Stimulated activated CD8-positive, alpha-beta memory T cell treated with anti-CD3 and anti-CD28 coated beads, Interleukin-4, amount 100 ng/mL, for 1 hour (primary cell): ENCODE measurements at places on chromosomes 16 and 17.

DNA sequence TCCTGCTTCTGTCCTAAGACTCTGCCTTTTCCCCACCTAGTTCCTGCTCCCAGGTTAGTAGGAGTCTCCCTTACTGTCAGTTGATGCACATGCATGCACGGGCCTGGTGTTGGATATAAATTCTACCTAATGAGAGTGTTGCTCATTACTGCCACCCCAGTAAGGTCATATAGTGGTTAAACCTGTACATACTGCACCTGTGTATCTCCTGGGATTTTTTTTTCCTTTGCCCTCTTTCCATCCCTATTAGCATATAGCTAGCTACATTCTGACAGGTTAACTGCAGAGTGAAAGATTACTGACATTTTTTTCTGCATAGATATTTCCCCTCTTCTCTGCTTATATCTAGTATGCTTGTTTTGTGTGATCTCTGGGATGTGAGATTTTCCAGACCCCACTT is 201.5 kb upstream of the PIRT start:
- DNase-seq, result no peak

GRCh38 chr16:14070555-14070876 is 603 bp upstream of the MRTFB start:
- DNase-seq, result no peak

DNA sequence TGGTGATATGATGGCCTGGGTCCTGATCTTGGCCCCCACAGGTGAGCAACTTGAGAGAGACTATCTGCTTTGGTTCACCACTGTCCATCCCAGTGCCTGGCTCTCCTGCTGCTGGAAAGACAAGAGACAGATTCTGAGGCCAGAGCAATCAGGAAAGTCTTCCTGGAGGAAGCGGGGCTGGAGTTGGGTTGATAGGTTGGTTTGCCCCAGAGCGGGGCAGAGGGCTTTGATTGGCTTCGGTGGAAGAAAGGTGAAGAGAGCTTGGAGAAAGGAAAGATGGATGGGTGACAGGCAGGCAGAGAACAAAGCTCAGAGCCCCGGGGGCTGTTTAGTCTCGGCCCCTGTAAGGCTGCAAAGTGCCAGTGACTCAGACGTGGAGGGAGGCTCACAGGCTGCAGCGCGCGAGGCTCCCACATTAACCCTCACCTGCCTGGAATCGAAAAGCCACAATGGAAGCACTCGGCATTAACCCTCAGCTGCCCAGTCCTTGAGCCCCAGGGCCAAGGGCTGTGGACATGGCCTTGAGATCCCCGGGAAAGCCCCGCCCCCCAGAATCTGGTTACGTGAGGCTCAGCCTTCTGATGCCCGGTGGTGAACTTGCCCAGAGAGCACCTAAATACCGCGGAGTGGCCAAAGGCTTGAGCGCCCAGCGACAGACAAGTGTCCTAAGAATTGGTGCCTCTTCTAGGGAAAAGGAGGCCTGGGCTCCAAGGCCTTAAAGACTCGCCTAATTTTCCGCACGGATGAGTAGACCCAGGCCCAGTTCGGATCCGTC is 996 bp upstream of the CPNE2 start:
- DNase-seq, result no peak

GRCh38 chr17:67531291-67531690 is 154.2 kb downstream of the PITPNC1 start:
- no peak for DNase-seq

- no peak for DNase-seq
These were observed 96.7 kb upstream of the FAM20A start for GRCh38 chr17:68697850-68698361.

DNA sequence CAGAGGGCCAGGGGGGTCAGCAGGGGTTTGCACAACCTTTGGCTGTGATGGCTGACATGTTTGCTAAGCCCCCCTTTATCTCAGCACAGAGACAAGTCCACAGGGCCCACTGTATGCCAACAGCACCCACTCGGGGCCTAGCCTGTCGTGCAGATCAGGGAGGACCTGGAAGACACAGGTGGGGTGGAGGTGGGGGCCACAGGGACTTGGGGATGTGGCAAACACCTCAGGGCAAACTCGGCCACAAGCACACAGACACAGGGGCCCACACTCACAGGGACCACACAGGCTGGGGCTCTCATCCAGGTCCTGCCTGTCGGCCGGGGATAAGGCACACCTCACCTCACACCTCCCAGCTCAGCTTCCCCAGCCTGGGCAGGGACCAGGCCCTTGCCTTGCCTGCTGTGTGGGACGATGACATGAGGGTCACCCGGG is 87.9 kb downstream of the C16orf78 start:
- no peak for DNase-seq

- DNase-seq, result no peak
These were observed 15.9 kb downstream of the POLR3E start for GRCh38 chr16:22312897-22313781.

DNA sequence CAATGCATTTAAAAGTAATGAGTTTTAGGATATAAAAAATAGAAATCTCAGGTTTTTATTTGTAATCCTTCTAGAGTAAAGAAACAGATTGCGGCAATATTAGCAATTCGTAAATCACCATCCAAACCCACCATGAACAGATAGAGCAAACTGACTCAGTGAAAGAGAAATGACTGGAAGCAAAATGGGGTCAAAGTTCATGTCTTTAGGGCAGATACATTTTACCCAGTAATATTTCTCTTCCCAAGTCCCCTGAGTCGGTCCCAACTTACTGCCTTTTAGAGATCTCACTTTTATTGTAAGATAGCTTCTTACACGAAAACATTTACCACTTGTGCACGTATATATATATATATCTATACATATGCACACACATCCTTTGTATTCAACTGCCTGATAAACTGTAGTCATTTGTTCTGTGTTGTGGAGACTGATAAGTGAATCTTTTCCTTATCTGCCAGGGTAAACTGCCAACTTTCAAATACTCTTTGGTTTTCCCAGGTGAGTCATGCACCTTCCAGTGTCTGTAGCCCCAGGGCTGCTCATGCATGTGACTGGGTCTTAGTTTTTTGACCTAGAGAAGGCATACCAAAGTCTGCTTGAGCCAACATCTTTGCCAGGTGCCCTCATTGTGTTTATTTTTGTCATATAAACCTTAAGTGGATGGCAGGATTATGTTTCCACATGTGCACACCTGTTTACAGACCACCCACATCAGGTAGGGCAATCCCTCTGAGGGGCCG is 7.8 kb upstream of the IRF8 start:
- no peak for DNase-seq

DNA sequence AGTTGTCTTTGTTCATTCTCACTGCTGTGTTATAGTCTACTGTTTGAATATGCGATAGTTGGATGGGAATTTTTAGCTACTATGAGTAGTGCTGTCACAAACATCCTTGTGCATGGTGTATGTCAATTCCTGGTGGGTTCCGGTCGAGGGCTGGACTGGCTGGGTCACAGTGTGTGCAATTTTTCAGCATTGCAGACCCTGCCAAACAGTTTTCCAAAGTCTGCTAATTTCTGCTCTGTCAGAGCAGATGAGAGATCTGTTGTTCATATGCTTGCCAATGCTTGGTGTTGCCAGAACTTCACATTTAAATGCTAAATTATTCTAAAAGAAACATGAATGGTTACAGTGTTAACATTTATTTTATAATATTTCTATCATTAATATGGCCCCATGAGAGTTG is 3.6 kb upstream of the C16orf96 start:
- no peak for DNase-seq

DNA sequence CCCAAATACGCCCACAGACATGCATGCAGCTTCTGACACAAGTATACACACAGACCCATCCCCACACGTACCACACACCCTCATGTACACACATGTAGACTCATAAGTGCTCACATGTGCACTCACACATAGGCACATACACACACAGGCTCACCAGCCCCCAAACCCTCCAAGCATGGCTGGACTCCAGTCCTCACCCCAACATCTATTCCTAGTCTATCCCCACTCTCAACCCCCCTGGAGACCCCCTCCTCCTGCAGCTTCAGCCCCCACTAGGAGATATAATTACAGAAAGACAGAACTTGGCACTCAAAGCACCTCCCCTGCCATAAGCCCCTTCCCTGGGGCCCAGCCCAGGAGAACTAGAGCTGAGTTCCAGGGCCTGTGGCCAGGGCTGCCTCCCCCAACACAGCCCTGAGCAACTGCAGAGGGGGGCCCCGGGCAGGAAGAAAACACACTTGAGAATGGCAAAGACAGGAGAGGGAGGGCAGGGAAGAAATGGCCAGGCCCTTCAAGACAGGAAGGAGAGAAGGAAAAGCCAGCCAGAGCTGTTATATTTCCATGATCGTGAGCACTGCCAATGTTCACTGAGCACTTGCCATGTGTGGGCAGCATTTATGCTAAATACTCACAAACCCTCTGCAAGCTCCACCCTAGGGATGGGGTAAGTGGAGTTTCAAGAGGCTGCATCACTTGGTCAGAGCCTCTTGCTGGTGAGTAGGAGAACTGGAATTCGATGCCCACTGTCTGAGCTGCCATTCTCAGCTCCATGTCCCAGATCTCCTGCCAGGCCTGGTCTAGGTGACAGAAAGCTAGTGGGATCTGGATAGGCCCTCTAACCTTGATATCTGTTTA is 224.5 kb downstream of the ZNF423 start:
- no peak for DNase-seq

DNA sequence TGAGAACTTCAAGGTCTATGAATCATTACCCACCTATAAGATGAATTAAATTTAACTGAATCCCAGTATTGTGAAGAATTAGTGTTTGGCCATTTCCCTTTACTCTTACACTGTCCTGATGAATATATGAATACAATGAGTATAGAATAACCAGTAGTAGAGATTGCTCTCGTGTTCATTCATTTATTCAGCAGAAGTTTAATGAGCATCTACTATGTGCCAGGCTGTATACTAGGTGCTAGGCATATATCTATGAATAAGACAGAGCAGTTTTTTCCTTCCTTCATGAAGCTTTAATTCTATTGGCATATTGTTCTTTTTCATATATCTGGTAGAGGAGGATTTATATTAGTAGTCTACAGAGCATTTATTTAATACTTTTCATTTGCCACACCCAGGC is 6.0 kb downstream of the GOSR1 start:
- no peak for DNase-seq

DNA sequence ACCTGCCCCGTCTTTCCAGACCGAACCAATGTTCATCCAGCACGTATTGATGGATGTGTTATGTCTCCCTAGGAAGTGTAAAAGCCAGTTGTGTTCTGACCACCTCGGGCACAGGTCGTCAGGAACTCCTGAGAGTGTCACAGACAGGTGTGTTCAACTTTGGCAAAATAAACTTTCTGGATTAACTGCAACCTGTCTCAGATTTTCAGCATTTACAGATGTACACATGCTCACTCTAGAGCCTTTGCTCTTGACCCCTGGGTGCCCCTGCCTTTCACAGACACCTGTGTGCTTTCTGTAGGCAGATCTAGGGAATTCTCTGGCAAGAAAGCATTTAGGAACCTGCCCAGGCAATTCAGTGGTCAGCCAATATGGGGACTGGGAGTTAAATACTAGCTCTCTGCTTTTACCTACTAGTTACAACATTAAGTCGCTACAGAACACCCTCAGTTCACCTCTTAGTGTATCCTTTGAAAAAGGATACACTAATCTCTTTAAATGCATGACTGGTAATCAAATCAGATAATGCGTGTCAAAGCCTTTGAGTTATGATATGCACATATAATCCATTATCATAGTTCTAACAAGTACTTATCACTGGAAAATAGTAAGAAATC is 188.9 kb downstream of the CPPED1 start:
- DNase-seq, result no peak

- DNase-seq, result no peak
These were observed 9.5 kb upstream of the BIRC5 start for GRCh38 chr17:78204387-78205123.

GRCh38 chr16:49280105-49280741 is 1.4 kb downstream of the CBLN1 start:
- DNase-seq, result no peak

DNA sequence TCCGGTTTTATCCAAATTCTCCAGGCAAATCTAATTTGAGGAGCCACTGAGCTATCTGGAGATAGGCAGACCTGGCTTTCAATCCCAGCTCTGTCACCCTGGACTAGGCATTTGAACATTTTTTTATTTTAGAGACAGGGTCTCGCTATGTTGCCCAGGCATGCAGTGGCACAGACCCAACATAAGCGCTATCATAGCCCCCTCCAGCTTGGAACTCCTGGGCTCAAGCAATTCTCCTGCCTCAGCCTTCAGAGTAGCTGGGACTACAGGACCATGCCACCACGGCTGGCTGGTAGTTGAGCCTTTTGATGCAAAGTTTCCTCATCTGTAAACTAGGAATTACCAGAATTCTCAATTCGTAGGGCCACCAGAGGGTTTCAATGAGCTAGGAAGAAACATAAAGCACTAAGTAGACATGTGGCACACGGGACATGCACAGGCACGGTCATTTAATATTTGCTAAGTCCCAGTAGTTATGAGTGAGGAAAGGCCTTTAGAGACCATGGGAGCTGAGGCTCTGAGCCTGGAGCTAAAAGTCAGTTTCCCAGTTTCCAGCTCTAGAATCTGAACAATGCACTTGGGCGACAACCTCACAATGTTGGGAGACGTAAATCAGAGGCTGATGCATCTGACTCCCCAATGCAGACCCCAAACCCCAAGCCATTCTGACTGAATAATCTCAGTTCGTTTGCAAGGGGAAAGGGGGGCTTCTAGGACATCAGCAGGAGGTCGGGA is 1.1 kb downstream of the ELOB start:
- DNase-seq, result no peak

GRCh38 chr16:67013233-67013822 is 15.6 kb upstream of the CBFB start:
- DNase-seq, result no peak

GRCh38 chr17:34437188-34437587 is 74.2 kb upstream of the CCL1 start:
- no peak for DNase-seq

GRCh38 chr16:54651440-54652195 is 279.0 kb upstream of the IRX5 start:
- DNase-seq, result no peak

- DNase-seq, result no peak
These were observed 645.3 kb downstream of the WWOX start for GRCh38 chr16:78744796-78745107.

GRCh38 chr17:42520540-42520951 is 15.5 kb upstream of the NAGLU start:
- no peak for DNase-seq

DNA sequence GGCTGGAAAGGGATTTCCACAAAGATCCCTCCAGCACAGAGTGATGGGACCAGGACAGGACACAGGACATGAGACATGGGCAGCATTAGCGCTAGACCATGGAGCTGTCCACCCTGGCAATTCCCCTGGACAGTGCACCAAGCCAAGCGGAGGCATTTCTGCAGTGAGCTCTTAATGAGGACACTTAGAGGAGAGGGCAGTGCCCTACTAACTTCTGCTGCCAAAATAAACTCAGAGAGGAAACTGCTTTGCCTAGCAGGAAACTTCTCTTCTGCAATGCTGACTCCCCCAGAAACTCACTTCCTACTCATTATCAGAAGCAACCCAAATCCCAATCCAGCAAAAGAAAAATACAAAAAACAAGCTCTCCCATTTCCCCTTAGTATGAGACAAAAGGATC is 119.2 kb downstream of the HS3ST2 start:
- DNase-seq, result no peak
